NCI-H2107 (cell line): ENCODE measurements at places on chromosomes 16 and 17.

GRCh38 chr16:23962001-23962400 lies 126.2 kb downstream of the PRKCB start:
- no peak for DNase-seq

DNA sequence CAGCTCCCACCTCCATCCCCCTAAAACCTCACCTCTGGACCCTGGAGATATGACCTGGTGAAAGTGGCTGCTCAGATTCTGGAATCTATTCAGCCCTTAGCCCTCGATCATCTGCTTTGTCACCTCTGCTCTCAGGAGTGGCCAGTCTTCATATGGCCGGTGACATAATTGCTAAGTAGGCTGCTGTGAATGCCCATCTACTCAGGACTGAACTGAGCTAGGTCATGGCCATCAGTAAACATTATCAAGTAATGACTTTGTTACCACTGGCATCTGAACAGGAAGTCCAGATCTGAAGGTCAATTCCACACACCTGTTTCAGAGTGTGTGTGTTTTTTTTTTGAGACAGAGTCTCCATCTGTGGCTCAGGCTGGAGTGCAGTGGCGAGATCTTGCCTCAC lies 78.6 kb downstream of the CDK5R1 start:
- no peak for DNase-seq

- DNase-seq: no peak
These were observed 97.8 kb upstream of the GSE1 start for GRCh38 chr16:85515319-85515745.

DNA sequence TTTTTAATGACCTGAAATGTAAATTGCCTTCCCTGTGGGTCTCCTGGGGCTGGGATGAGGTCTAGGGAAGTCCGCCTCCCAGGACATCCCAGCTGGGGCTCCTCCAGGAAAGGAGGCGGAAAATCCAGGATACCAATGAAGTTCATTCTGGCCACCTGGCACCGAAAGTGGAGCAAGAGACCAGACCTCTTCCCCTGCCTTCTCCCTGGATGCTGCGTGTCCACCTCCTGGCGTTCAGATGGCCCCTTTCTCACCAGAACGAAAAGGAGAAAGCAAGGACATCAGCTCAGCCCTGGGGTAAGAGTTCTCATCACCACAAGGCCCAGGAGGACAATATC lies 20.4 kb downstream of the RBFOX3 start:
- no peak for DNase-seq

GRCh38 chr17:38879878-38880665 lies 10.2 kb downstream of the LASP1 start:
- no peak for DNase-seq

DNA sequence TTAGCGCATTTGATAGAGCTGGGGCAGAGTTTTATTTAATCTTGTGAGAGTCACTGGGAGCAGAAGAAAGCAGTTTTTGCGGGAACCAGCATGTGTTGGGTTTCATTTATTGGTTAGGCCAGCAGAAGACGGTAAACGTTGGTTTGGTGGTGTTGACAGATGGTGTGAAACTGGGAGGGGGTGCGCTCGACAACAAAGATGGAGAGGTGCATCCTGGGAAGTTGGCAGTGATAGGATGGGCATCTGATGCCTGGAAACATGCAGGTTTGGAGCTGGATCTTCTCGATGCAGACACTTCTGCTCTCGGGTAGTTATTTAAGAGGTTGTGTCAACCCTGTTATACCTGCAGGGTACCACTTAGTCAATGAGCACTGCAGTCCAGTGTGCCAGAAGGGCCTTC lies 24.9 kb upstream of the CLEC18A start:
- DNase-seq: no peak

- DNase-seq: no peak
These were observed 2.8 kb upstream of the ABCA8 start for GRCh38 chr17:68957944-68958343.

GRCh38 chr16:3035972-3036725 lies 595 bp downstream of the BICDL2 start:
- no peak for DNase-seq

GRCh38 chr17:75266316-75267152 lies 4.5 kb downstream of the MIF4GD start:
- DNase-seq: peak; percentile 39

DNA sequence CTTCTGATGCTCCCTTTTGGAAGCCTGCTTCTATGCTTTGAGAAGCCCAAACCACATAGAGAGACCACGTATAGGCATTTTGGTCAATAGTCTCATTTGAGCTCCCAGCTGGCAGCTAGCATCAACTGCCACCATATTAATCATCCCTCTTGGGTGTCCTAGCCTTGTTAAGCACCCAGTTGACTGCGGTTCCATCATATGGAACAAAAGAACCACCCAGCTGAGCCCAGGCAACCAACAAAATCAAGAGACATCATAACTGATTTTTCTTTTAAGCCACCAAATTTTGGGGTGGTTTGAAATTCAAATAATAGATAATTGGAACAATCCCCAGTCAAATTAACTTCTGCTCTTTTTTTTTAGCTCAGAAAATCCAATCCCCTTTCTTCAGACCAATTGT lies 53.9 kb downstream of the HS3ST3B1 start:
- no peak for DNase-seq

DNA sequence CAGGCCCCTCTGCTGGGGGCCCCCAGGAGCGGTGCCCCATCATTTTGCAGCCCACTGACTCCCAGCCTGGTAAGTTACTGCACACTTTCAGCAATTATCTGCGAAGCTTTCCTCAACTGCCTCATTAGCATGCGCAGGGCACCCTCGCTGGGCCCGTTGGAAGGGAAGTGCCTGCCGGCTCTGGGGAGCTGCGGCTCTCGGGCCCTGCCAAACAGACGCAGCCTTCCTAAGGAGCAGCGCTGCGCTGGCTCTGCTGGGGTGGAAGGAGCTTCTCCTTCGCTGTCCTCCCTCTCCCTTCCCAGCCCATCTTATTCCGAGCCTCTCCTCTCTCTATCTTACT lies 71.0 kb downstream of the RBBP6 start:
- no peak for DNase-seq
